GM23248 (cell line): ENCODE measurements at places on chromosomes 6 and 20. TPM values are rescaled to one million over a fixed set of nuclear protein-coding genes. Genes with fewer than 3 reads are reported as not detected.

DNA sequence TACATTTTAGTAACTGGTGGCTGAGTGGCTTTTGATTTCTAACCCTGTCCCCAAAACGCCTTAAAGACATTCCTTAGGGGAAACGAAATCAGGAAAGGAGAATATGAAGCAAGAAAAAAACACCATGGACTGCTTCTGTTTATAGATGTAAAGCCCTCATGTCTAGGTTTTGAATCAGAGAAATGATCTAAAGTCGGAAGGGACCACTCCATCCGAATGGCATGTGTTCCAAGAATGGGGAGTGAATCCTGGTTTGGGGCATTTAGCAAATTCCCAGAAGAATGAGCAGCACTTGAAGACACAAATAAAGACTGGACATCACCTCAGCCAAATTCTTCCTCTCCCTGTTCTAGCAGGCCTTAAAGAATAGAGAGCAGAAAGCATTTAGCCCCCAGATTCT, 65.6 kb downstream of the CAP2 start:
- H3K36me3 ChIP-seq = no peaks in the 10 kb centered on the region
- no peak overlapping the region for H3K4me3 ChIP-seq
- peaks cover 12% of the 10 kb centered on the region for H3K4me1 ChIP-seq
- H3K27me3 ChIP-seq = no peaks in the 10 kb centered on the region
- no peak overlapping the region for H3K27ac ChIP-seq
- no peak for DNase-seq

The CEP43 gene
- total RNA-seq = 16.4 and 26.1 TPM in 2 replicates

The SLC22A23 gene
- total RNA-seq = 7.3 and 9.5 TPM in 2 replicates

The COL21A1 gene
- total RNA-seq = 0.11 TPM in 1 of 2 replicates, not detected in the other
